ENCODE measurements at places on chromosomes 13 and 19.
A peak's percentile ranks its signal among the peaks of the same experiment; 100 is the strongest.

DNA sequence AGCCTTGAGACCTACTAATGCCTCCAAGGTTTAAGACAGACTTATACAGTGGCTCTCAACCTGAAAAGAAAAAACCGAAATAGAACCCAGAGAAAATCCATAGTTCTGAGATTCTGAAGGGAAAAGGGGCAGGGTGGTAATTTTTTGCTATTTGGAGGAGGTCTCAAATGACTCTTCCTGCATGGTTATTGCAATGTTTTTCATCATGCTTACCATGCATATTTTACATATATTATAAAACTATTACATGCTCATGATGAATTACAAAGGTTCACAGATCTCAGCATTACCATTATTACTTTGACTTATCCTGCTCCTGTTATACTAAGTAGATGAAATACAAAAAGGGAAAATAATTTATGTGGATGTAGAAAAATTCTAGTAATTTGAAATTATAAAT, 47.6 kb downstream of the N4BP2L2 start:
- no peak for DNase-seq

GRCh38 chr19:18110609-18111232, 13.1 kb downstream of the MAST3 start:
- no peak for DNase-seq

GRCh38 chr13:78971355-78972025, 312.5 kb upstream of the OBI1 start:
- DNase-seq: no peak

- peak; percentile 12 for DNase-seq
Observed at GRCh38 chr13:106348075-106348840, 187.2 kb downstream of the EFNB2 start.

DNA sequence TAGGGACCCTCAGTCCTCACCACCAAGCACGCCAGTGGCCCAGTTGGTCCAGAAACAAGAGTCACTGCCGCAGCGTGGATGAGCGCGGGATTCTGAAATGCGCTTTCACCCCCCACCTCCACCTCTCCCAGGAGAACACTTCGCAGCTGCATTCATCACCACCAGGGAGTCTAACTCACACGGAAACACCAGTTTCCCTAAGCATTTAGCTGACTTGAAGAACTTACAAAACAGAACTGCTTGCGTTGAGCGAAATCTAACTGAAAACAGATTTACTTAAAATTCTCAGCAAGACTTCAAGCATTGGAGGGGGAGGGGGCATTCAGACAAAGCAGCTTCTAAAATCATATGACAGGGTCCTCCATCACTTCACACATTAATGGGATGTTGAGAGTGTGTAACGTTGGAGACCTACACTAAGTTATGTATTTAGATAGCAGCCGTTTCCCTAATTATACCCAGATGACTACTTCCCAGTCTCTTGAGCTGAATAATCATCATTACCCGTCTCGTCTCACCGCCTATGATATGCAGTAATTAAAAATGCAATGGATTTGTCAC, 258.2 kb upstream of the IRS2 start:
- peak; percentile 96 for DNase-seq

GRCh38 chr13:99572921-99573320, 71.6 kb downstream of the TM9SF2 start:
- DNase-seq: no peak

- DNase-seq: no peak
Observed at GRCh38 chr13:91228940-91229339, 118.5 kb upstream of the MIR17HG start.

GRCh38 chr13:29382021-29382420, 213.5 kb downstream of the SLC7A1 start:
- DNase-seq: no peak

- DNase-seq: no peak
Observed at GRCh38 chr13:75860935-75861334, 224.8 kb downstream of the LMO7 start.

- peak; percentile 87 for DNase-seq
Observed at GRCh38 chr19:33292595-33293254, 9.6 kb downstream of the CEBPA start.

GRCh38 chr19:32543115-32543900, 37.7 kb upstream of the PDCD5 start:
- DNase-seq: no peak

- peak; percentile 52 for DNase-seq
Observed at GRCh38 chr13:52906122-52906903, 57.9 kb upstream of the PCDH8 start.

- DNase-seq: no peak
Observed at GRCh38 chr13:99522298-99522697, 21.0 kb downstream of the TM9SF2 start.

GRCh38 chr19:16200038-16201010, 2.6 kb downstream of the AP1M1 start:
- no peak for DNase-seq

DNA sequence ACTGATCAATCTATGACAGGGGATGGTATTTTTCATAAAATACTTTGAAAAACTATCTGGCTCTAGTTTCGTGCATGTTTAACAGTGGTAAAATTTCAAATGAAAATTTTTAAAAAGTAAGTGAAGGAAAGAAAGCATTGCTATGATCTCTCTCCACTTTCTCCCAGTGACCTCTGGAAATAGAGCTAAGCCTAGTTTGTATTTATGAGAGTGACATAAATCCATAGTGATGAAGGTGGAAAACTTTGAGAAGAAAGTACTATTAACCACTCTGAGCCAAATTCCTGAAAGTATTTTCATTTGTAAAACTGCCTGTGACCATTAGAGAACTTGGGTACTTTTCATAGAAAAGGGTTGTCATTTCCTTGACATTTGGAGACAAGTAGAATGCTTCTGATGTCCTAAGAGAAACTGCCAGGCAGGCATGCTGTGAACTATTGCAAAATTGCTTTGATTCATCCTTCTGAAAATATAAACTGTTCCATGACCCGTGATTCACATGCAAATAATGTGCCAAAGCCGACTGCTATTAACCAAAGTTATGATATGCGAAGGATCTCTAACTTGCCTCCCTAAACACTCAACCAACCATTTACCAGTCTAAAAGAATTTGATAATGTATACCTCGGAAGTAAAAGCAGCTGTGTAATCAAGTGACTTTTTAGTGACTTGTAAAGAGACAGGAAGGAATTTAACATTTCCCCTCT, 133.2 kb downstream of the VWA8 start:
- no peak for DNase-seq

- no peak for DNase-seq
Observed at GRCh38 chr13:66634384-66634783, 595.8 kb downstream of the PCDH9 start.

DNA sequence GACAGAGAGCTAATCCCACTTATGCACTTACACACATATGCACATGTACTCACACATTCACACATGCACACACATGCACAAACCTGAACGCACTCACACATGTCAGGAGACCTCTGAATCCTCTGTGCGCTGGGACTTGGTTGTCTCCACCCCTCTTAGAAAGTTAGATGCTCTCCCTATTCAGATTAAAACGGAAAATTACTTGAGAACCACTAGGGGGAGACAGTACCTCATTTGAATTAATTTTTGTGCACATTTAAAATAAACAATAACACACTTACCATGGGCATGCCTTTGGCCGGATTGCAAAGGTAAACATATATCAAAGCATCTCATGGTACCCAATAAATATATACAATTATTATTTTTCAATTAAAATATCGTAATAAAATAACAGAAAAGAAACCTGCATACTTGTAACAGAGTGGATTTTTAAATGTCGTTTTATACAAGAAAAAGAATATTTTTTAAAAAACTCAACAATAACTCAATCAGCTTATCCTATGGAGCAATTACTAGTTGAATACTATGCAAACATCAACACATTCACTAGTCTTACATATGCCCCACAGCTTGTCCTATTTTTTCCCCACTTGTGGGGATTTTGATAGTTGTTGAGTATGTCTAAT, 9.5 kb upstream of the LILRB4 start:
- peak; percentile 10 for DNase-seq

DNA sequence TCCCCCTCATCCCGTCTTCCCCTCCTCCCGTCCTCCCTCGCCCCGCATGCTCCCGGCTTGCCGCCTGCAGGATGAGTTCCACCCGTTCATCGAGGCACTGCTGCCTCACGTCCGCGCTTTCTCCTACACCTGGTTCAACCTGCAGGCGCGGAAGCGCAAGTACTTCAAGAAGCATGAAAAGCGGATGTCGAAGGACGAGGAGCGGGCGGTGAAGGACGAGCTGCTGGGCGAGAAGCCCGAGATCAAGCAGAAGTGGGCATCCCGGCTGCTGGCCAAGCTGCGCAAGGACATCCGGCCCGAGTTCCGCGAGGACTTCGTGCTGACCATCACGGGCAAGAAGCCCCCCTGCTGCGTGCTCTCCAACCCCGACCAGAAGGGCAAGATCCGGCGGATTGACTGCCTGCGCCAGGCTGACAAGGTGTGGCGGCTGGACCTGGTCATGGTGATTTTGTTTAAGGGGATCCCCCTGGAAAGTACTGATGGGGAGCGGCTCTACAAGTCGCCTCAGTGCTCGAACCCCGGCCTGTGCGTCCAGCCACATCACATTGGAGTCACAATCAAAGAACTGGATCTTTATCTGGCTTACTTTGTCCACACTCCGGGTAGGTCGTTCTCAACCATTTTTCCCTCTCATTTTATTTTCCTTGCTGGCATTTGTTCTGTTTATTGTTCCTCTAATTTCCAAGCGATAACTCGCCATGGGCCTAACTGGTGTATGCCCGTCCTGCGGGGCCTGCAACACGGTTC, 29.8 kb downstream of the NFIX start:
- peak; percentile 76 for DNase-seq

DNA sequence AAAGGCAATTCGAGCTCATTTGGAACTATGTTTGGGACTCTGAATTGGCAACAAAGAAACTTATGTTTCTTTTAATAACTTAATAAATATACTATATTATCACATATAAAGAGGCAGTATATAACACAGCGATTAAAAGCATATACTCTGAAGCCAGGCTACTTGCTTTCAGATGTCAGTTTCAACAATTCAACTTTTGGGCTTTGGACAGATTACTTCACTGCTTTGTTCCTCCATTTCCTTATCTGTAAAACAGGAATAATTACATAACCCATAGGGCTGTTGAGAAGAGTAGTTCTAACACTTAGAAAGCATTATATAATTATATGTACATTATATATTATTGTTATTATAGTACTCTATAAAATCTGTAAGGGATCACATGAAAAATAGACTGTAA, 107.2 kb downstream of the EDNRB start:
- DNase-seq: no peak

DNA sequence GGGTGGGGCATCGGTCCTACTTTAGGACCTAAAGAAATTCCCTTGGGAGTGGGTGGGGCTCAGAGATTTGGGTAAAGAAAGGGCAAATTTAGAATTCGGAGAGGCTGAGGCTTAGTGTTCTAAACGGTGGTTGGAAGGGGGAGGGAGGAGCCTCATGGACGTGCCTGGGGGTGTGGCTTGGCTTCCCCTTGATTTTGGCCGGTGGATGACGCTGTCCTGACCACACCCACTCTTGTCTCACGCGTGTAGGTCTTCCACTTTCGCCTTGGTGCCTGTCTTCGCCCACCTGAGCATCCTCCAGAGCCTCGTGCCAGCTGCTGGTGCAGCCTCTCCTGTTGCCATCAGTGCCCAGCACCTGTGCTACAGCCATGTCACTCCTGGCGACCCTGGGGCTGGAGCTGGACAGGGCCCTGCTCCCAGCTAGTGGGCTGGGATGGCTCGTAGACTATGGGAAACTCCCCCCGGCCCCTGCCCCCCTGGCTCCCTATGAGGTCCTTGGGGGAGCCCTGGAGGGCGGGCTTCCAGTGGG, 1.2 kb upstream of the NUP62 start:
- DNase-seq: no peak

- no peak for DNase-seq
Observed at GRCh38 chr19:38304352-38304865, 358 bp downstream of the C19orf33 start.

- peak; percentile 97 for DNase-seq
Observed at GRCh38 chr13:112725346-112726015, 35.6 kb downstream of the ATP11A start.

DNA sequence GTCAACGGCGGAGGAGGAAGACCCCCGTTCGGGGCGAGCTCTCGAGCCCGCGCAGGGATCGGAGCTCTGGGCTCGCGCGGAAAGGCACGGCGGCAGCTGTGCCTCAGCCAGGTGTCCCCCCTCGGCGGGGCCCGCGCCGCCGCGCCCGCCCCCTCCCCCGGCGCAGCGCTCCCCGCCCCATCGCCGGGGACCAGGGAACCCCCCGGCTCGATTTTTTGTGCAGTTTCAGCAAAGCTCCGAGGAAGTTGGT, 110.0 kb downstream of the KCNRG start:
- DNase-seq: peak; percentile 49

- DNase-seq: peak; percentile 41
Observed at GRCh38 chr19:39341129-39341718, 997 bp upstream of the SAMD4B start.

All from DMS79 treated with DMSO at 0.1 percent for 48 hours (cell line).